ENCODE measurements at places on chromosomes 3 and 15.

DNA sequence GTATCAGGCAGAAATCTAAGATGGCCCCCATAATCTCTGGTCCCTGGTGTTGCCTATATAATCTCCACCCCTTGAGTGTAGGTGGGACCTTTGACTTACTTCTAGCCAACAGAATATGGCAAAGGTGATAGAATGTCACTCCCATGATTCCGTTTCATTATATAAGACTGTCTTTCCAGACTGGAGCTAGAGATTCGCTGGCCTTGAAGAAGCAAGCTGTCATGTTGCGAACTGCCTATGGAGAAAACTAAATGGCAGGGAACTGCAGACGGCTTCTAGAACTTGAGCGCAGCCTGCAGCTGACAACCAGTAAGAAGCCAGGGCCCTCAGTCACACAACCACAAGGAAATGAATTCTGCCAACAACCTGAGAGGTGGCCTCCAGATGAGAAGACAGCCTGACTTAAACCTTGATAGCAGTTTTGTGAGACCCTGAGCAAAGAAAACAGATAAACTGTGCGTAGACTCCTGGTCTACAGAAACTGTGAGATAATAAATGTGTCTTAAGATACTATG lies 2.2 kb upstream of the KPNA1 start:
- no peak for DNase-seq

GRCh38 chr3:156678197-156678596 lies 3.8 kb downstream of the TIPARP start:
- DNase-seq, result no peak

GRCh38 chr15:78255421-78256043 lies 8.8 kb upstream of the DNAJA4 start:
- DNase-seq, result no peak

DNA sequence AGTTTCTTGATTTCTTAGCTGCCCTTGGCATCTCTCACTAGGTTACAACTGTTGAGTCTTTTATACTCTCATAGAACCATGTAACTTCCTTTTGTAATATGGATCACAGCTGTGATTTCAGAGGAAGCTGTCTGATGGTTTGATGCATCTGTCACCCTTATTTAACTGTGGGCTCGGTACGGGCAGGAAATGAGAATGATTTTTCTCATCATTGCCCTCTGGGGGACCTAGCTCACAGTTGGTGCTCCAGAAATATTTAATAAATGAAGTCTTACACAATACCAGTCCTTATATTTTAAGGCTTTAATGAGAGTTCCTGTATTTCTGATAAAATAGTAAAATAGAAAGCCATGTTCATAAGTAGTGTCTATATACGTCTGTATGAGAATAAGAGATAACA lies 151.2 kb downstream of the EBLN2 start:
- no peak for DNase-seq

- DNase-seq, result no peak
Observed at GRCh38 chr3:96467639-96468038, 346.8 kb upstream of the EPHA6 start.

- DNase-seq, result no peak
Observed at GRCh38 chr3:149590691-149591441, 67.0 kb downstream of the WWTR1 start.

- no peak for DNase-seq
Observed at GRCh38 chr15:69940441-69941300, 157.0 kb downstream of the TLE3 start.

DNA sequence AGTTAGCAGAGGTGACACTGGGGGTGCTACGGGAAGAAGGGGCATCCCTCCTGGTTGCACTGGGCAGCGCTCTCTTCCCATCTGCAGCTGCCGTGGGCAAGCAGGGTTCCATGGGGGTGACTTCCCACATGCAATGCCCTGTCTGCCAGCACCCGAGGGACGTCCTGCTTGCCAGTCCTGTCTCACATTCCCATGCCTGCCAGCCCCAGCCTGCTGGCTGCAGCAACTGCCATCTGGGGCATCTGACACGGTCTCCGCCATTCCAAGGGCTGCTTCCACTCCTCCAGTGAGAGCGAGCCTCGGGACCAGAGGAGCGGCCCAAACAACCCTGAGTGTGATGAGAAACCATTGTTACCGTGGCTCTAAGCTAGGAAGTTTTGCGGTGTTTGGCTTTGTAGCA lies 45.4 kb upstream of the RPL32 start:
- no peak for DNase-seq

DNA sequence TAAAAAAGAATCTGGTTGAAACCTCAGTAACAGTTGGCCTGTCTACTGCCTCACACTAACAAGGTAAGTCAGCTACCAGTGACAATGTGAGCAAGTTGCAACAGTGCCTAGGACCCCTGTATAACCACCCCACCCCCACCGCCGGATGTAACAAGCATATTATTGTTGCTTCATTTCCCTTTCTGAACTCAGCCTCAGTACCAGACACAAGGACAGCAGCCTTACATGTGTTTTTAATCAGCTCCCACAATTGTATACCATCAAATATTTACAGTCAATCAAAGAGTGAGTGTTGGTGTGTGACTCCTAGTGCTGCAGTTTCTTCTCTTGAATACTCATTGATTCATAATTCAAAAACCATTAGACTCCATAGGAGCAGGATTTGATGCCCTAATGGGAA lies 96.4 kb downstream of the PYDC2 start:
- no peak for DNase-seq
